ENCODE measurements at places on chromosomes 13 and 19.

GRCh38 chr13:55815458-55816033, 1325.2 kb upstream of the PRR20A start:
- DNase-seq = no peak

- no peak for DNase-seq
These were observed 7.3 kb upstream of the RASAL3 start for GRCh38 chr19:15471639-15472101.

DNA sequence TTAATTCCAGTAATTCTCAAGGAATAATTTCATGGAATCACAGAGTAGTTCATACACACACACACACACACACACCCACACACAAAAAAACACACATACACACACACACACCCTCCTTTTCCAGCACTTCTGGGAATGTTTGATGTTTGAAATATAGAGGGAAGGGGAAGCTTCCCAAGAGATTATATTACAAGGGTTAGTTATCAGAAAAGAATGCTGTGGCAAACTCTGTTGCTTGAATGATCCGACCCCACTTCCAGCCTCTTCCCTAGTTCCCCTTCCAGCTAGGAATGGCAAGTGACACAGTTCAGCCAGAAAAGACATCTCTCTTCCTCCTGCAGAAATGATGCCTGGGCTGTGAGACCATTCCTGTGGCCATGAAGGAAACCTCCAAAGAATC, 49.9 kb downstream of the KCTD12 start:
- no peak for DNase-seq

DNA sequence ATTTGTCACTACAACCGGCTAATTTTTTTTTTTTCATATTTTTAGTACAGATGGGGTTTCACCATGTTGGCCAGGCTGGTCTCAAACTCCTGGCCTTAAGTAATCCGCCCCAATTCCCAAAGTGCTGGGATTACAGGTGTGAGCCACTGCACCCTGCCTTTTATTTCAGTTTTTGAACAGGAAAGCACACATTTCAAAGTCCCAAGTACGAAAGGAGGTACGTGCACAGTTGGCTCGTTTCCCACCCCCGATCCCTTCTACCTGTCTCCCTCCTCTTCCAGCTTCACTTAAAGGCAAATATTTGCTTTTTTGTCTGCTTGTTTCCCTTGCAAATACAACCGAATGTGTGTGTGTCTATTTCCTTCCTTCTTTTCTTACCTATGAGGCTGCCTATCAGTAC, 30.5 kb downstream of the ZIC5 start:
- no peak for DNase-seq

GRCh38 chr19:947707-948539, 22.1 kb downstream of the ARID3A start:
- DNase-seq = peak; percentile 84

DNA sequence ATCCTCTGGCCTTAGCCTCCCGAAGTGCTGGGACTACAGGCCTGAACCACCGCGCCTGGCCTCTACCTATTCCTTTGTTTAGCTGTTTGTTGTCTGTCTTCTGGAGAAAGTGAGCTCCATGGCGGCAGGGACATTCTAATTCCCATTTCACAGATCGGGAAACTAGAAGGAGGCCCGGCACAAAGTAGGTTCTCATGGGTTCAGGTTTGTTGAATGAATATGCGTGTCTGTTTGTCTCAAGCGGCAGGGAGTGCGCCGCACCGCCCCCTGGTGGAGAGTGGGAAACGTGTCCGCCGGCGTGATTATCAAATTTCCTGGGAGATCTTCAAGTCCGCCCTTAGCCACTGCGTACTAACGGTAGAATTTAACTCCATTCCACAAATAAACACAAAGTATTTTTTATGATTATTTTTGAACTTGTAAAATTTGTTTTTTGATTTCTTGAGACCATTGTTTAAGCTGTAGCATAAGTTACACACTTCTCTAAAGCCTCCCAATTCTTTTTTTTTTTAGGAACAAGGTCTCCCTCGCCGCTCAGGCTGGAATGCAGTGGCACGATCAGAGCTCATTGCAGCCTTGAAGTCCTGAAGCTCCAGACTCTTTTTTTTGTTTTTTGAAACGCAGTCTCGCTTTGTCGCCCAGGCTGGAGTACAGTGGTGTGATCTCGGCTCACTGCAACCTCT, 8.9 kb upstream of the CCDC9 start:
- DNase-seq = peak; percentile 71

GRCh38 chr13:39597838-39598237, 5.2 kb downstream of the LHFPL6 start:
- DNase-seq = no peak

DNA sequence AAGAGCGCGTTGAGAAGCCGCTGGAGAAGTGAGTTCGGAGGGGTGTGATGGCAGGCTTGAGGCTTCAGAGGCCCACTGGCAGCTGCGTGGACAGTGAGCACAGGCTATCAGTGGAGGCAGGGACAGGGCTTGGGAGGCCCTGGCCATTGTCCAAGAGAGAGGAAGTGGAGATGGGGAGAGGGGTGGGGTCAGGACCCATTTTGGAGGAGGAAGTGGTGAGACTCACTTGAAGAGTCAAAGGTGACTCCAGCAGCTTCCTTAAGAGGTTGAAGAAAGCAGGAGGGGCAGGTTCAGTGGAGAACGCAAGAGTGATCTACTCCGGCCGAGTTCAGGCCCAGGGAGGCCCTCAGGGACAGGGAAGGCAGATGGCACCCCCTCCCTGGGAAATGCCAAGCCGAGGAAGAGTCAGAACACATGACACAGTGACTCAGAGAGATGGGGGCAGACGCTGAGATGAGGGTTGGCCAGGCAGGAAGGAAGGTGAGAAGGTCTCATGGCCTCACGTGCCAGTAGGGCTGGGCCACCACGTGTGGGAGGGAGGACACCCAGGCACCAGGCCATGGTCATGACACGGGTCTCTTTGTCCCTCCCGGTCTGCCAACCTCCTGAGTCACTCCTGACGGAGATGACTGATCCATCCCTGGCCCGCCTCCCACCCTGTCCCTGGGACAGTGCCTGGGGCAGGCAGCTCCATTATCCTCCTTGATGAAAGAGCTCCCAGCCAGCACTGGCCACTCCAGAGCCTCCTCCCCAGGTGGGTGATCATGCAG, 10.1 kb upstream of the CD22 start:
- peak; percentile 82 for DNase-seq

- DNase-seq = peak; percentile 19
These were observed 82.5 kb downstream of the AKAP11 start for GRCh38 chr13:42354241-42355091.

DNA sequence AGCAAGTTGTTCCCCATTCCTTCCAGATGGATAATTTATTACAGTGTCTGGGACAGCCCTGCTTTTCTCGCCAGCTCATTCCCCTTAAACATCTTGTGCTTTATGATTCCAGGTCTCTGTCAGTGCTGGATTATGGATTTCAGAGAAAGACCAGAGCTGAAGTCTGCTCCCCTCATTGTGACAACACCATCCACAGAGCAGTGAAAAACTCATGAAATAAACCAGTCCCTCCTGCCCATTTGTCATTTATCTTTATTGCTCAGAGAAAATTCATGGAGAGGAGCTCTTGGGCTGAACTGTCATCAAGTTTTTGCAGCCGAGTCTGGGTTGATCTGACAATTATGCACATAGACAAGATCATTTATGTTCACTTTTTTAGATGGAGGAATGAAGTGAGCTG, 92.7 kb upstream of the GPR12 start:
- no peak for DNase-seq

- no peak for DNase-seq
These were observed 7.6 kb downstream of the ACTL9 start for GRCh38 chr19:8690753-8691539.

DNA sequence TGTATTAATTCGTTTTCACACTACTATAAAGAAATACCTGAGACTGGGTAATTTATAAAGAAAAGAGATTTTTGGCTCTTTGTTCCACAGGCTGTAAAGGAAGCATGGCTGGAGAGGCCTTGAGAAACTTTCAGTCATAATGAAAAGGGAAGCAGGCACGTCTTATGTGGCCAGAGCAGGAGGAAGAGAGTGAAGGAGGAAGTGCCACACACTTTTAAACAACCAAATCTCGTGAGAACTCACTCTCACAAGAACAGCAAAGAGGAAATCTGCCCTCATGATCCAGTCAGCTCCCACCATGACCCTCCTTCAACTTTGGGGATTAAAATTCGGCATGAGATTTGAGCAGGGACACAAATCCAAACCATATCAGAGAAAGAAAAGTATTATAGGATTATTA, 1255.9 kb upstream of the MIR17HG start:
- no peak for DNase-seq

DNA sequence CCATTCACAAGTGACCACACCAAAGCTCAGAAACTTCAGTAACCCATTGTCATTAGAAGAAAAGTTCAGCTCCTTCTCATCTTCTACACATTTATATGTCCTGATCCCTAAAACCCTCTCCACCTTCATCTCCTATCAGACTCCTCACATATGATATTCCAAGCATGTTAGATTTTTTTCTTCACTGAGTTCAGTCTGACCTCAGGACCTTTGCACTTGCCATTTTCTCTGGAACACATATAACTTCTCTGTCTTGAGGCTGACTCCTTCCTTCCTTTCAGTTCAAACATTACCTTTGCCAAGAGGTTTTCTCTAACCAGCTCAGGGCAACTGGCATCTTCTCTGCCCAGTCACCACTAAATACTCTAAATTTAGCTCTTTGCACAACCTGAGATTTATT, 54.1 kb downstream of the C13orf42 start:
- DNase-seq = no peak

GRCh38 chr19:35533822-35534392, 651 bp downstream of the GAPDHS start:
- DNase-seq = peak; percentile 46

GRCh38 chr13:87940776-87941175, 269.6 kb downstream of the SLITRK5 start:
- DNase-seq = no peak

GRCh38 chr13:99158846-99159245, 41.8 kb upstream of the UBAC2 start:
- DNase-seq = no peak

DNA sequence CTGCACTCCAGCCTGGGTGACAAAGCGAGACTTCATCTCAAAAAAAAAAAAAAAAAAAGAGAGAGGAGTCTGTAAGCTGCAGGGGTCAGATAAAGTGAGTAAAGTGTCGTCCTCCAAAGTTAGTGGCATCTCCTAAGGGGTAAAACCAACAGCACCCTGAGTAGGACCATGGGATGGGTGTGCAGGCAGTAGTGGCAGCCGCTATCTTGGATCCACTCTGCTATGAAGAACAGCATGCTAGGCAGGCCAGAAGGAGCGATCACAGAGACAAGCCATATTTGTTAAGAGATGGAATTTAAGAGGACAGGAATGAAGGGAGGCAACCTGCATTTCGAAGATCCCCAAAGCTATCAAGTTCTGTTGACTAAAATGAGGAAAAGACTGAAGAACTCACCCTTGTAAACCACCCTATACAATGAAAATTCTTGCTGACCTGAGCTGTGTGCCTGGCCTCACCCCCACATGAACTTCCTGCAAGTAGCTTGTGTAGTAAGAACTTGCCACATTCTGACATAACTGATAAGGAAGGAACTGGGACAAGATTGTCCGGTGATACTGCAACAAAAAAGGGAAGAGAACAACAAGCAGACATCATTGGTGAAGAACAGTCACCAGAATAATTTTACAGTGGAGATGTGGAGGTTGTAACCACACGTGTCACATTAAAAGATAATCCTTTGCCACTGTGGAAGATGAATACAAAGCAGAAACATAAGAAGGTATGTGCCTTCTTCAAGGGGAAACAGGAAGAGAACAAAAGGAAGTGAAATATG, 16.2 kb downstream of the DPY19L3 start:
- DNase-seq = peak; percentile 4

- DNase-seq = no peak
These were observed 74.7 kb downstream of the SPACA7 start for GRCh38 chr13:112450904-112451240.

DNA sequence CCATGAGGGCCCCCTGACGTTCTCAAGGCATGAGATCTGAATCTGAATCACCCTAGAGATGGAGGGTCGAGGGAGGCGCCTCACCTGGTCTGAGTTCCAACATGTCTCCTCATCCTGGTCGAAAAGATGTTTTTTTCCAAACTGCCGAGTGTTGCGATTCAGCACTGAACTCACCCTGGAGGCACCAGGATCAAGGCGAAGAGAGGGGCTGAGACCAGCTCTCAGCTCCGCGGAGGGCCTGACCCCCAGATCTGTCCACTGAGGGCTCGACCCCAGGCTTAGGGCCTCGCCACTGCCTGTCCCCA, 555 bp downstream of the NR2C2AP start:
- DNase-seq = no peak

DNA sequence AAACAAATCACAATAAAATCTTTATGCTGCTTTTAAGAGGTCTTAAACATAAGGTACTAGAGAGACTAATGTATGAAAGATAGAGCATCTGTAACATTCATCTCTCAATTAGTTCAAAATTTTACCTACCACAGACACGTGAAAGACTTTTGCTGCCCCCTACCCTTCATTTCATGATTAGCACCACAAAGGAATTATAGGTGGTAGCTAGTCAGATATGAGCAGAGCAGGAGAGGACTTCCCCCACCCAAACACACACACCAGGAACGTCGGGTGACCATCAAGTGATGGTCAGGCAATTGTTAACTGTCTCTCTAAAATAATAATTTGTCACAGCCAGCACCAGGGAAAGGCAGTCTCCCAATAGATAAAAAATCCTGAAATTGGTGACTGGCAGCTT, 1531.7 kb upstream of the SPRY2 start:
- no peak for DNase-seq

DNA sequence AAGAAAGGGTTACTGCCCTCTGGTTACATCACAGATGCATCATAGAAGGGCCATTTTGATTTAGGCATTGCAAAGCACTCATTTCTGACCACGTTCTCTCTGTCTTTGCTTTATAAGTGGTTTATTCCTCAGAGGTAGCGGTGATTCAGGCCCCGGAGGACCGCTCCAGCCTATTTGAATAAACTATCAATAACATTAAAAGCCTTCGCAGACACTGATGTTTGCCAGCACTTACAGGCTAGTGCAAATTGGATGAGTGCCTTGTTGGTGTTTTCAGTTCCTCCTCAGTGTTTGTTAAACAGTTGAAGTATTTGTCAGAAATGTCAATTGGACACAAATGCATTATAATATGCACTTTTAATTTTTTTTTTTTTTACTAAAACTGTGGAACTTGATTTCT, 120.2 kb downstream of the RXFP2 start:
- DNase-seq = no peak

- DNase-seq = no peak
These were observed 1.0 kb upstream of the CHAMP1 start for GRCh38 chr13:114313061-114313860.

DNA sequence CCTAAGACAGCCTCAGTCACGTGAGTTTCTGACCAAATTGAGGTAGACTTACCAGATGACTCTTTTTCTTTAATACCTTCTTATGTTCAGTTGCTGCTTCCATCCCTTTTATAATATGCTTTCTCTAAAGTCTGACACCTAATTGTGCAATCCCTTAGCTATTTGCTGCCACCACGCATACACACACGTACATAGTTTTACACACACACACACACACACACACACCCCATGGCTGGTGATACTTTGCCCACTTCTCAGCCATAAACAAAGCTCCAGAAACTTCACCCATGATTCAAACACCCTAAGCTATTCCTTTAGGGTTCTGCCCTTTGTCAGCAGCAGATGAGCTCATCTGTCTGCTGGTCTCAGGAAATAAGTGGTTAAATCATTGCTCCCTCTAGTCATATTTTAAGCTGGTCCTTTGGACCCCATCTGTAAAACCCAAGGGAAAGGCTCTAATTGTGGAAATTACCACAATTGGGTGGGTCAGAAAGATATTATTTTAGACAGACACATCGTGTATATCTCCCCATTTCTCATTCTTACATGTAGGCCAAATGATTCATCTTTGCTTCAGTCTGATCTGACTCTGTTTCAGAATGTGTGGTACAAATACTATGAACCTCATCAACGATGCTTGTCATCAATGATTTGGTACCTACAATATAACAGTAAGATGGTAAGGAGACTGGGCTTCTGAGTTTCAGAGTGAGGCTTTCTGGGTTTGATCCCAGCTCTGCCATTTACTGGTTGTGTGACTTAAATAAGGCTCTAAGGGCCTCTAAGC, 69.2 kb downstream of the NALCN start:
- DNase-seq = no peak
